ENCODE measurements at places on chromosomes 5 and 9.

GRCh38 chr9:133141833-133142595, 21.0 kb upstream of the RALGDS start:
- no peak overlapping the region for H3K4me3 ChIP-seq
- H3K36me3 ChIP-seq: no peaks in the 10 kb centered on the region
- no peaks in the 10 kb centered on the region for H3K27me3 ChIP-seq
- H3K4me1 ChIP-seq: peaks cover 19% of the 10 kb centered on the region

GRCh38 chr9:93261281-93261680, 77.3 kb downstream of the WNK2 start:
- no peak overlapping the region for H3K27ac ChIP-seq
- peak; percentile 53 for DNase-seq
- H3K27me3 ChIP-seq: no peaks in the 10 kb centered on the region

- no peaks in the 10 kb centered on the region for H3K4me1 ChIP-seq
- H3K4me3 ChIP-seq: no peak overlapping the region
- H3K27me3 ChIP-seq: peaks cover 33% of the 10 kb centered on the region
- H3K27ac ChIP-seq: no peak overlapping the region
These were observed 56.1 kb downstream of the MED10 start for GRCh38 chr5:6322163-6322713.

GRCh38 chr9:95920017-95920416, 44.5 kb downstream of the ERCC6L2 start:
- no peak overlapping the region for H3K4me3 ChIP-seq
- DNase-seq: no peak

GRCh38 chr9:72622186-72622585, 100.8 kb downstream of the TMC1 start:
- no peak for DNase-seq
- H3K4me1 ChIP-seq: no peaks in the 10 kb centered on the region
- no peaks in the 10 kb centered on the region for H3K27me3 ChIP-seq
- no peak overlapping the region for H3K4me3 ChIP-seq

DNA sequence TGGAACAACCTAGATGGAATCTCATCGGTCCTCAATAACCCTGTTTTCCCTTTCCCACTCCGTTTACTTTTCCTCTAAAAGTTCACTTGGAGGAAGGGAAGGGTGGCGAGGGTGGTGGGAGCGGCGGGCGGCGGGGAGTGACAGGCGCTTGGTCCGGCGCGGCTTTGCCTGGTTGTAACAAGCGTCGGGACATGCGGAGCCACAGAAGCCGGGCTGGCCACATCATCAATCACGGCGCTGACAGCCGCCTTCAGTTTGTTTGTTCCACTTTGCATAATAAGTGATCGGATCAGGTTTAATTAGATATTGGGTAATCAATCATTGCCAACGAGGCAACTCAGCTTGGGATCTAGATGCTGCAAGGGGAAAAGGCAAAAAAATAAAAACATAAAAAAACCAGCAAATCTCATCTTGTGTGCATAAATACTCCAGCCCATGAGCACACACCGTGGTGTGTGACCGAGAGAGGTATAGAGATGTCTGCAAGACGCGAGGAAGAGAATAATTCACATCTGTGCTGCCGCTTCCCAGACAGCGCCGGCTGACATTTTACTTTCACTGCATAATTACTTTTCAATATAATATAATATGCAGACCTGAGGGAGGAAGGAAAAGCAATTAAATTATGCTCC, 396.2 kb upstream of the IRX4 start:
- H3K27me3 ChIP-seq: peaks cover 49% of the 10 kb centered on the region
- H3K36me3 ChIP-seq: no peaks in the 10 kb centered on the region
- no peak for DNase-seq
- H3K4me3 ChIP-seq: peak overlapping the region; percentile 67
- H3K4me1 ChIP-seq: peaks cover 11% of the 10 kb centered on the region

GRCh38 chr5:73338256-73339050, 110.1 kb downstream of the FOXD1 start:
- peaks cover 67% of the 10 kb centered on the region for H3K27me3 ChIP-seq
- H3K36me3 ChIP-seq: no peaks in the 10 kb centered on the region
- H3K4me1 ChIP-seq: peaks cover 25% of the 10 kb centered on the region
- DNase-seq: no peak
- H3K4me3 ChIP-seq: peak overlapping the region; percentile 1

- no peak overlapping the region for H3K4me3 ChIP-seq
- no peaks in the 10 kb centered on the region for H3K27me3 ChIP-seq
- DNase-seq: no peak
- no peak overlapping the region for H3K27ac ChIP-seq
- H3K4me1 ChIP-seq: peaks cover 18% of the 10 kb centered on the region
- H3K36me3 ChIP-seq: peaks cover 6% of the 10 kb centered on the region
These were observed 297.9 kb downstream of the EFNA5 start for GRCh38 chr5:107372723-107373450.

DNA sequence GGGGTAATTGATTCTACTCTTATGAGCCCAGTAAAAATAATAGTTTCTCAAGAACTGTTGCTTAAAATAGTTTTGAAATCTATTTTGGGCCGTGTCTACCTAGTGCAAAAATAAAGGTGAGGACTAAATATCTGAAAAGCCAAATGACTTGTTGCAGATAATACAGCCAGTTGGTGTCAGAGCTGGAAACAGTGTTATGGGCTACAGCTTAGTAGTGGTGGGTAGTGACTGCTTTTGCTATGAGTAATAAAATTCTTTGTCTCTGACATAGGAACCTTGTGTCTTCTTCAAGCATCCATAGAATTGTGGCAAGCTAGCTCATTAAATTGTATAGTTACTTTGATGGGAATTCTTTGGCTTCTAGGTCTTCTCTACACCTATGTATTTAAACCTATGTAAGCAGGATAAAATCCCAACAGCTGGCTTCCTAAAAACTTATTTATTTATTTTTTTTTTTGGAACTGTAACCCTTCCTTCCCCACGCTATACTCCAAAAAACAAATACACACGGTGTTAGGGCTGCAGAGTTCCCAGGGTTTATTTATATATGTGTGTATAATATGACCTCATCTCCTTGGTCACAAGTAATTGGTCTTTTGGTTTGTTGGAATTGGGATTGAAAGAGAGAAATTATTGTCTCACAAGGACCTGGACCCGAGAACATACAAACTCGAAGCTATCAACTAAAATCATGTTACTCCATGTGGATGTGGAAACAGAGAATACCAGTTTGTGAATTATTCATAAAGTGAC, 138.0 kb downstream of the NUDT12 start:
- H3K27ac ChIP-seq: no peak overlapping the region
- H3K4me3 ChIP-seq: no peak overlapping the region
- H3K27me3 ChIP-seq: no peaks in the 10 kb centered on the region

- H3K36me3 ChIP-seq: peaks cover 8% of the 10 kb centered on the region
- peak overlapping the region; percentile 6 for H3K4me3 ChIP-seq
- no peaks in the 10 kb centered on the region for H3K27me3 ChIP-seq
- no peak for DNase-seq
These were observed 138.7 kb upstream of the GRHPR start for GRCh38 chr9:37283730-37284325.

- H3K36me3 ChIP-seq: peaks cover 7% of the 10 kb centered on the region
- no peak overlapping the region for H3K27ac ChIP-seq
- DNase-seq: no peak
- no peaks in the 10 kb centered on the region for H3K27me3 ChIP-seq
These were observed 14.0 kb downstream of the TGFBR1 start for GRCh38 chr9:99118782-99119466.

GRCh38 chr5:144004146-144004545, 166.3 kb downstream of the YIPF5 start:
- no peaks in the 10 kb centered on the region for H3K36me3 ChIP-seq
- H3K27ac ChIP-seq: no peak overlapping the region
- H3K27me3 ChIP-seq: no peaks in the 10 kb centered on the region

DNA sequence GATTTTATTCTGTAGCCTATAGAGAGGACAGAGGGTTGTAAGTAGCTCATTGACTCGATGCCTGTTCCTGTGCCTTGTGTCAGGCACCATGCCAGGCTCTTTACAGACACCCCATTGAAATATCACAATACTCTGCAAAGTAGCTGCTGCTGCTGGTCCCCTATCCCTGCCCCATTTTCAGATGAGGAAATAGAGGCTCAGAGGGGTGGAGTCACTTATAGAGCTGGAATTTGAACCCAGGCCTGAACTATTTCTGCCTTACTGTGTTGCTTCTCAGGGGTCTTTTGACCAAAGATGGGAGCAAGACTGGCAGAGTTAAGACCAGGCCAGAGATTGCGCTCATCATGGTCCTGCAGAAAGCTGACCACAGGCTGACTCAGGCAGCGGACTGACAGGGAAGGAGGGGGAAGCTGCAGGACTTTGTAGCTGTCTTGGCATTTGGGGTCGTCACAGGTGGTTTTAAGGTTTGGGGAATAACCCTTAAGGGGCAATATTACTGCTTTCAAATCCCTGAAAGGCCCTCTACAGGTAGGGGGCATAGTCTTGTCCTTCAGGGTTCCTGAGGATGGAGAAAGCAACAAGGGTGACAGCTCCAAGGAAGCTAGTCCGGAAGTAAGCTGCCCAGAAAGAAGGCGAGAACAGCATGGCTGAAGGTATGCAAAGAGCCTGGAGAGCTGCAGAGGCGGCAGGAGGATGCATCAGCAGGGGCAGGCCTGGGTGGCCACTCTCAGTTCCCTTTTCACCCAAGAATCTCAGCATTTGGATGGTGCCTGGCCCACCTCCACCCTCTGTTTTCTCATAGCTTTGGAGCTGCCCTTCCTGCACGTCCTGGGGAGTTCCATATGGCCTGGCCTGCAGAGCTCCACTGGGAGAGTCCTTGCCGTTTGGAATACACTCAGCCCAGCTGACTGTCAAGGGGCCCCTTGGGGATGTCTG, 18.3 kb upstream of the NDST1 start:
- no peak for DNase-seq
- H3K27ac ChIP-seq: peak overlapping the region; percentile 50
- no peaks in the 10 kb centered on the region for H3K27me3 ChIP-seq
- peaks cover 9% of the 10 kb centered on the region for H3K36me3 ChIP-seq

DNA sequence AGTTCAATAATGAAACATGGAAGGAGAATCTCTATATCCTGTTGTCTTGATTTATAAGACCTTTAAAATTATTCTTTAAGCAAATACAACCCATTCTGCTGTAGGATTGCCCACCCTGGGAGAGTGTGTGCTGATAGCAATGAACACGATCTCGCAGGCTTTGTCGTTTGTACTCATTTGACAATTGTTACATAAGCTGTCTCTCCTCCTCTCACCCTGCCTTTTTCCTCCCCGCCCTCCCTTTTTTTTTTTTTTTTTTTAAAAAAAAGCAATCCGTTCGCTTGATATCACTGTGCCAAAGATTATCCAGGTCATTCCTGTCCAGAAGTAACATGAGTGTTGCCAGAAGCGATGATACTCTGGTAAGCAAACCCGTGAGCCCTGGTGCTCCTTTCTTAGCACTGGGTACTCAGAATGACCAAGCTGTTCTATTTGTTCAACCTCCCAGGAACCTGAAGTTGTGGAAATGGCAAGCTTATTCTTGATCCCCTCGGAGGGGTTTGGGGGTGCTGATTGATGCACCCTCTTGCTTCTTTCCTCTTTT, 82.7 kb upstream of the CTSL start:
- H3K4me3 ChIP-seq: peak overlapping the region; percentile 48
- peaks cover 38% of the 10 kb centered on the region for H3K4me1 ChIP-seq
- DNase-seq: no peak
- peaks cover 63% of the 10 kb centered on the region for H3K36me3 ChIP-seq
- H3K27me3 ChIP-seq: no peaks in the 10 kb centered on the region
- H3K27ac ChIP-seq: peak overlapping the region; percentile 73

- no peak for DNase-seq
- no peaks in the 10 kb centered on the region for H3K4me1 ChIP-seq
- H3K36me3 ChIP-seq: no peaks in the 10 kb centered on the region
- H3K27ac ChIP-seq: no peak overlapping the region
These were observed 89.2 kb upstream of the IL33 start for GRCh38 chr9:6126377-6126776.

DNA sequence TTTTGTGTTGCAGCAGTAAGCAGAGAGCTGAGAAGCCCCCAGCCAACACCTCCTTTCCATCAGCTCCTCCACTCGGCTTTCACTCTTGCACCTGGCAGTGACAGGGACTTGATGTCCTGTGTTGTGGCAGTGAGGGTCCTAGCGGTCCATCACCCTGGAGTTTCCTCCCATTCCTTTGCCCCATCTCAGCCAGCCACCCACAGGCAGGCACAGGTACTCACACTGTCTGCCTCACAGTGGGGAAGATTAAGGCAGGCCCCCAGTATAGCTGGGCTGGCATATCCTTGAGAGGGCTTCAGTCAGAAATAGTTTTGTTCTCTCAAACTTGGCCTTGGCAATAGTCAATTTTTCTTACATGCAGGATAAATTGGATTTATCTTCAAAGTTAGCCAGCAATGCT, 362.7 kb downstream of the GADD45G start:
- H3K4me1 ChIP-seq: peaks cover 8% of the 10 kb centered on the region
- no peak overlapping the region for H3K27ac ChIP-seq
- H3K27me3 ChIP-seq: peaks cover 3% of the 10 kb centered on the region
- no peak for DNase-seq
- no peak overlapping the region for H3K4me3 ChIP-seq

- H3K36me3 ChIP-seq: no peaks in the 10 kb centered on the region
- no peak for DNase-seq
- no peak overlapping the region for H3K27ac ChIP-seq
- H3K4me3 ChIP-seq: no peak overlapping the region
- H3K4me1 ChIP-seq: no peaks in the 10 kb centered on the region
These were observed 794.0 kb upstream of the COX7C start for GRCh38 chr5:85823462-85824426.

- H3K4me1 ChIP-seq: peaks cover 39% of the 10 kb centered on the region
- H3K36me3 ChIP-seq: peaks cover 3% of the 10 kb centered on the region
- H3K27me3 ChIP-seq: no peaks in the 10 kb centered on the region
- DNase-seq: no peak
- H3K4me3 ChIP-seq: peak overlapping the region; percentile 62
These were observed 122.8 kb upstream of the PUM3 start for GRCh38 chr9:2966565-2967300.

GRCh38 chr5:59264639-59265245, 628.8 kb downstream of the PDE4D start:
- H3K36me3 ChIP-seq: no peaks in the 10 kb centered on the region
- peaks cover 15% of the 10 kb centered on the region for H3K4me1 ChIP-seq
- H3K27me3 ChIP-seq: no peaks in the 10 kb centered on the region
- no peak overlapping the region for H3K4me3 ChIP-seq
- no peak for DNase-seq
- no peak overlapping the region for H3K27ac ChIP-seq

DNA sequence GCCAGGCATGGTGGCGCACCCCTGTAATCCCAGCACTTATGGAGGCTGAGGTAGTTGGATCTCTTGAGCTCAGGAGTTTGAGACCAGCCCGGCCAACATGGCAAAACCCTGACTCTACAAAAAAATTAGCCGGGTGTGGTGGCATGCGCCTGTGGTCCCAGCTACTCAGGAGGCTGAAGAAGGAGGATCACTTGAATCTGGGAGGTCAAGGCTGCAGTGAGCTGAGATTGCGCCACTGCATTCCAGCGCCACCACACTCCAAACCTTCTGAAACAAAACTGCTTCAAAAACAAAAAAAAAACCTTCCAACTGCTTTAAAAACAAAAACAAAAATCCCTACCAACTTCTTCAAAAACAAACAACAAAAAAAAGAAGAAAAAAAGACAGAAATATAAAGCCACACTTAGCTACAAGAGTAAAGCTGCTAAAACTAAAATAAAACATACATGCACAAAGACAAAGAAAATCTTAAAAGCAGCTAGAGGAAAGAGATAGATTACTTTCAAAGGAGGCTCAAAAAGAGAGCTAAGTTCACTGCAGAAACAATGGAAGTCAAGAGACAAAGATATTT, 11.4 kb downstream of the DCAF10 start:
- H3K4me1 ChIP-seq: no peaks in the 10 kb centered on the region
- H3K27ac ChIP-seq: no peak overlapping the region
- H3K4me3 ChIP-seq: no peak overlapping the region
- peaks cover 4% of the 10 kb centered on the region for H3K36me3 ChIP-seq

Measured in type B pancreatic cell (in vitro differentiated cells).